A549 (cell line): ENCODE measurements at places on chromosomes 3 and 15. TPM values are rescaled to one million over a fixed set of nuclear protein-coding genes. Genes with fewer than 3 reads are reported as not detected.
A peak's percentile ranks its signal among the peaks of the same experiment; 100 is the strongest.

DNA sequence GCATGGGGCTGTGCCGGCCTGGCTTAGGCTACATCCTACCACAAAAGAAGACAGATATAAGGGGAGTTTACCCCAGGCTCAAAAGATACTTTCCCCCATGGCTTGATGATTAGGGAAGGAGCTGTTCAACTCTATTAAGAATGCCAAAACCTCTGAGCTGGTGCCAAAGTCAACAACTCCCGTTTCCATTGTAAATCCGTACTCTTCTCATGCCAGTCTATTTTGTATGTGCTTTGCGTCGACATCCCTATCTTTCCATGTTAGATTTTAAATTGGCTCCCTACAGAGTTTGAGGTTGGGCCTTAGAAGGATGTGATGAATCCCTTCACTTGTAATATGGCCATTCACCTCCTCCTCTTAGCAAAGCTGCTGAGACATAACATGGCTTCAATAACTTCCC is 46.9 kb downstream of the RLBP1 start:
- DNase-seq: no peak

- no peak for DNase-seq
Observed at GRCh38 chr3:4343258-4343657, 40.1 kb downstream of the SETMAR start.

DNA sequence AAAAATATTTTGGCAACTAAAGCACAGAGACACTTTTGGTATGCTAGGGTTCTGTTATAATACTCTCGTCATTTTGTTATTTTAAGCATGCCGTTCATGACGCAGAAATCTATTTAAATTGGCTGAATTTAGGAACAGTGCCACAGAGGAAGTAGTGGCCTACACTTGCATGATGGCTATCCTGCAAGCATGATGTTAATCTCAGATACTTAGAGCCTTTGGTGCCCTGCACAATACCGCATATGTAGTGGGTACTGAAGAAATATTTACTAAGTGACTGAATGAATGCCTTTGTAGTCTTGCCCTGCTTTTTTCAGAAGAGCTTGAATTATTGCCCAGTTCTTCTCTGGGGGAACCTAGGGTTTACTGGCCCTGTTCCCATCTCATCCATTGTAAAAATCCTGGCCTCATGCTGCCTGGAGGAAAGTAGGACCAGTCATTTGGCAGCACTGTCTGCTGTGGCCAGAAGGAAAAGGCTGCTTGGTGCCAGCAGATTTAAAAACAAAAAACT is 79.0 kb downstream of the SERPINI1 start:
- DNase-seq: peak; percentile 78

GRCh38 chr15:78752492-78753358 is 58.5 kb downstream of the ADAMTS7 start:
- DNase-seq: no peak

DNA sequence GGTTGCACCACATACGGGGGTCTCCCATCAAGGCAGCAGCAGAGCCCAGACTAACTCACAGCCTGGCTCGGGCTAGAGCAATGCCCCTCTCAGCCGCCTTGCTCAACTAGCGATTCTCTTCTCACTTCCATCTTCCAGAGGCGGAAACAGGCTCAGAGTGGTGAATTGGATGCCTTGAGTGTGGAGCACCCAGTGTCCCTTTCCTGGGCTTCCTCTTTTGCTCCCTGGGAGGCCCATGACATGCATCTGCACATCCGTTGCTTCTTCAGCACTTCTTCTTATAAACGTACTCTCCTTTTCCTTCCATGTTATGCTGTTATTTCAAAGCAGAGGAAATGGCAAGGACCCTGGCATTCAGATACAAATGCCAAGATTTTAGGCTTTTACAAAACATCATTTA is 2.1 kb upstream of the IQSEC1 start:
- DNase-seq: no peak

Gene SPATA16
- polyA plus RNA-seq: not detected in 3 replicates

DNA sequence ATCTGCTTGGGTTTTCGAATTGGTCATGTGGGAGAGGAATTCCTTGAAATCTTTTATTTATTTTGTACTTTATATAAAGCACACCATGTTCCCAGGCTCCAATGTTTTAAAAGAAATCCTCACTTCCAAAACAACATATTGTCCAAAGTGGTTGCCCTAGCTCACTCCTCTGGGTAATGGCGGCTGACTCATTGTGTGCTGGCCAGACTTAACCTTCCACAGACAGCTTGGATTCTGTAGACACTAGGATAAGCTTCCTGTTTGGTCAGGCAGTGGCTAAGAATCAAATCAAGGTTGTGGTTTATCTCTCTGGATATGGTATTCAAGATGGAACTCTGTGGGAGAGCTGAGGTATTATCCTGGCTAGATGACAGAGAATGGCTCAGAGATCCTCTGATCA is 55.8 kb upstream of the FAM98B start:
- no peak for DNase-seq

DNA sequence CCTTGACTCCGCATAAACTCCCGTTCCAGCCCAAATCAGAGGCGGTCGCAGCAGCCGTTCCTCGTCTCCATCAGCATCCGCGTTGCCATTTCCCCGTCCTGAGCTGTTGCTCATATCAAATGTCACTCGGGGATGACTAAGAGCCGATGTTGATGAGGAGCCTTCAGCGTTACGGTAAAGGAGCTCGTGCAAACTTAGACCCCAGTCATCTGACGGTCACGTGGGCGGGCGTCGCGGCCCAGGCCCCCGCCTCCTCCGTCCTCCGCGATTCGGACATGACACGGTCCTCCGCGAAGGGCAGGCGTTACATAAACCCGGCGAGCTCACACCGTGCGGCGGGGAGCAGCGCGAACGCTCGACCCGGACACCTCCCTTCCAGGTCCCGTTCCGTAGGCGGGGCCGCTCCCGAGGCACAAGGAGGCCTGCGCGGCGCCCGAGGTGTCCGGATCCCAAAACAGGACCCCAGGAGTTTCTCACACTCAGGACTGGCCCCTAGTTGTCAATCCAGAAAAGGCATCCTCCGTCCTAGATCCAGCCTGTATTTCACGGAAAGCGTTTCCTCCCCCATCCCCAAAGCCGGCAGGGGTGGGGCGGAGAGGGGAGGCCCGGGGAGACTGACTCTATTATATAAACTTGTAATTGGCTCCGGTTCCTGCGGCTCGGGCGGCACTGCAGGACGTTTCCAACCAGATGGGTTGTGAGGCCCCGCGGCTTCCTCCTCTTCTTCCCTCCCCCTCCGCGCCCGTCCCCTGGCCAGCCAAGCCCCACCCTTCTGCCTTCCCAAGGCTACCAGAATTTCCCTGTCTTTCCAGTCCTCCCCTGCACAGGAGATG is 100.0 kb upstream of the IGF1R start:
- DNase-seq: peak; percentile 72

GRCh38 chr15:68112706-68113105 is 58.6 kb downstream of the PIAS1 start:
- DNase-seq: no peak

GRCh38 chr15:69009341-69009740 is 5.2 kb upstream of the NOX5 start:
- DNase-seq: no peak

DNA sequence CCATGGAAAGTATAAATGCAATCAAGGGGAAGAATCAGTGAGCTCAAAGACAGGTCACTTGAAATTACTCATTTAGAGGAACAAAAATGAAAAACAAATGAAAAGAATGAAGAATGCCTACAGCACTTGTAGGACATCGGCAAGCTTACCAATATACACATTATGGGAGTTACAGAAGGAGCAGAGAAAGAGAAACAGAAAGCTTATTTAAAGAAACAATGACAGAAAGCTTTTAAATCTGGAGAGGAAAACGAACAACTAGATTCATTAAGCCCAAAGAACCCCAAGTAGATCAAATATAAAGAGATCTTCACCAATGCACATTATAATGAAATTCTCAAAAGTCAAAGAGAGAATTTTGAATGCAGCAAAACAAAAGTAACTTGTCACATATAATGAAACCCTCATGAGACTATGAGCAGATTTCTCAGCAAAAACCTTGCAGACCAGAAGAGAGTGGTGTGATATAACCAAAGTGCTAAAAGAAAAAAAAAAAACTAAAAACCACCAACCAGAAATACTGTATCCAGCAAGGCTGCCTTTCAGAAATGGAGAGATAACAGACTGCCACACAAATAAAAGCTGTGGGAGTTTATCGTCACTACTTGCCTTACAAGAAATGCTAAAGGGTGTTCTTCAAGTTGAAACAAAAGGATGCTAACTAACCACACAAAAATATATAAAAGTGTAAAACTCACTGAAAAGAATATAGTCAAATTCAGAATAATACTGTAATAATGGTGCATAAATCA is 63.1 kb downstream of the MYH15 start:
- DNase-seq: no peak

DNA sequence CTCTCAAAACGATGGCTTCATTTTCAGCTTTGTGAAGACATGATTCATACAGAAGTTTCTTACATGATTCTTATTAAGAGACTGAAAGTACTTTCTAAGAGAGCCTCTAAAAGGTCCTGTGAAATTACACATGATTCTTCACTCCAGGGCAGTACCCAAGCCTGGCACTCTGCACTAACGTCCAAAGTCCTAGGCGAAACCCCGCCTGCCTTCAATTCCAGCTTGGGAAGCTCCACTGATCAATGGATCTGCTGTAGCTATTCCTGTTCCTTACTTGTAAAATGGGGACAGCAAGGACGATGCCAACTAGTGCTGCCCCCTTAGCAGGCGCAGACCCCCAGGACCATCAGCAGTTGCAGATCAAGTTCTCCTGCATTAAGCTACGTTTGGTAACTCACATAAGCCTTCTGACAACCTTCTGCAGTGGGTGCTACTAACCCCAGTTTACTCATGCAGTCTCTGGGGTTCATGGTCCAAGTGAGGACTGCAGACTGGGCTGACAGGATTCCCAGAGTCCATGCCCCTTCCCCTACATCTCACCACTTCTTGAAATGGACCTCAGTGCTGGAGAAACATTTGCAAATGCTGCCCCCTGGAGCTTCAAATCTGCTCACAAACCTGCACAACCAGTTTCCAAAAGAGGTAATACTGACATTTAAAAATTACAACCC is 10.6 kb downstream of the CHCHD4 start:
- no peak for DNase-seq

- DNase-seq: no peak
Observed at GRCh38 chr3:126511291-126511690, 6.3 kb downstream of the UROC1 start.

Gene EFL1
- 19.4 to 21.2 TPM (median 20.0 TPM) in 3 replicates for polyA plus RNA-seq

Gene SLC28A2
- not detected in 3 replicates for polyA plus RNA-seq

GRCh38 chr15:70558406-70559264 is 204.7 kb downstream of the UACA start:
- DNase-seq: no peak

DNA sequence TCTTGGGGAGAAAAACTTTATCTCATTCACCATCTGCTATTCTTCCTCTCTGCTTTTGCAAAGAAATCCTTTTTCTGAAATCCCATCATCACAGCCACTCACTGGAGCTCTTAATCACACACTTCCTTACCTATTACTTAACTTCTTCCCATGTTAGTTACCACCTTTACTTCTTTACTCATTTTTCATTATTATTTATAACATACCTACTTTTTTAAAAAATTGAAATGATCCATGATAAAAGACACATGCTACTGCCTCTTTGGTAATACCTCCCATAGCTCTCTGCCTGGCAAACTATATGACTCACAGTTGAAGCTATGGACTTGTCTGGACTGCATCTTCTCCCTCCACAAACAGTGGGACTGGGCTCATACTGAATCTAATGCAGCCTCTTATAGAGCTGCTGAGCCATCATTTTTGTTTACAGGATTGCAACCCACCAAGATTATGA is 150.3 kb downstream of the TNIK start:
- DNase-seq: no peak

Gene RPSA
- polyA plus RNA-seq: 2,484 to 2,571 TPM (median 2,497 TPM) in 3 replicates

Gene MOBP
- 0.01 TPM in 1 of 3 replicates, not detected in the others for polyA plus RNA-seq

DNA sequence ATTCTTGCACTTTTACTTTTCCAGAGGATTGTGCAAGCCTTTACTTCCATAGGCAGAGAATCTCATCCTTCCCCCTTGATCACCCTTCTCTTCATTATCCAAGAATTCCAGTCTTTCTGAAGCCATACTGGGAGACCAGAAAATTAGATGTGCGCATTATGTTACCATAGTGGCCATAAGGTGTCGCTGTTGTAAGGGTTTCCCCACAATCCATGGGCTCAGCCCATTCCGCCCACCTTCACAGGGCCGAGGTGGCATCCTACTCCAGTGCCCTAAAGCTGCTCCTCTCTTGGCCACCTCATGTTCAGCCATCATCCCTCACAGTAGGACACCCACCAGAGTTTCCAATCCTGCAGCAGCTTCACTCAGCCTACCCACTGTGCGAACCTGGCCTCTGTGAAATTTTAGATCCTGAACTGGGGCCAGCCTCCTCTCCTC is 35.0 kb downstream of the CTSH start:
- peak; percentile 63 for DNase-seq

- no peak for DNase-seq
Observed at GRCh38 chr3:187064210-187065115, 74.8 kb downstream of the RPL39L start.

DNA sequence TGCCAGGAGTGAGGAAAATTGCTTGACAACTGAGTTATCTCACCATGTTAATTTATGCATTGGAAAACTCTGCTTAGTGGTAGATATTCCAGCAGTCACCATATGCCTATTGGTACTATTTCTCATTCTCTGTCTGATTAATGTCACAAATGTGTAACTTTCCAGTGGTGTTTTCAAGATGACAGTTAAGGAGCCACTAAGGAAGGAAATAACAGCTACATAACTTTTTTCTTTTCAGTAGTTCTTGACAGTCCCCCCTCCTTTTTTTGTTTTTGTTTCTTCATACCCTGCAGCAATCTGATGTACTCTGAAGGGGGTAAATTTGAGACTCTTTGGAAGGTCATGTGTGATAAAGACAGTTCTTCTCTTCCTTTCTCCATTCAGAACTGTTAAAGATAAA is 13.1 kb downstream of the RASA2 start:
- DNase-seq: no peak

DNA sequence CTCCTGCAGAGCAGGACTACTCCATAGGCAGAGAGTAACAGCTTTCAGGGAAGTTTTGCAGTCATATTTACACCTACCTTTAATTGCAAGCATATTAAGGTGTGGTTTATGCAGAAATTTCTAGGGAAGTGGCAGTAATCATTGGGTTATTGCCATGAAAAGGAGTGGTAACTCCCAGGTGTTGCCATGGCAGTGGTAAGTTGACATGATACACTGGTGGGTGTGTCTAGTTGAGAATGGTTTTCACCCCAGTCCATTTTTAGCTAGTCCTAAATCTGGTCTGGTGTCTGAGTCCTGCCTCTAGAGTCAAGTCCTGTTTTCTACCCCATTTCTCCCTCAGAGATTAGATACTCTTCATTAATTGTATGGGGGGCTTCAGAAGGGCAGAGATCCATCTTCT is 128.4 kb upstream of the GMNC start:
- DNase-seq: no peak

Gene LDHAL6B
- polyA plus RNA-seq: not detected in 3 replicates

Gene SERPINI2
- polyA plus RNA-seq: not detected in 3 replicates

- no peak for DNase-seq
Observed at GRCh38 chr3:84504761-84505160, 454.0 kb upstream of the CADM2 start.
